ENCODE measurements at places on chromosomes 12 and 14. TPM values are rescaled to one million over a fixed set of nuclear protein-coding genes. Genes with fewer than 3 reads are reported as not detected.

DNA sequence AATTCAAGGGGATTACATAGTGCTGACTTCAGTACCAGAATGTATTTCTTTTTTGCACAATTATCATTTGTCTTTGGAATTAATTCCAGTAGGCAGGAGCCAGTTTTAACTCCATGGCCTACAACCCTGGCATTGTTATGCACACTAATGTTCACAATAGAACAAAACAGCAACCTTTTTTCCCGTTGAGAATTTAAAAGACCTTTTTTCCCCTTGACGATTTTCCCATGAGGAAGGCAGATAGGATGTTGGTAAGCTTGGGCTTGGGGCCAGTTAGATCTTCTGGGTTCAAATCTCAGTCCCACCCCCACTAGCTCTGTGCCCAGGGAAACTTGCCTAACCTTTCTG lies 13.7 kb downstream of the AKAP6 start:
- H3K4me1 ChIP-seq = no peaks in the 10 kb centered on the region
- H3K27ac ChIP-seq = no peak overlapping the region
- peaks cover 2% of the 10 kb centered on the region for H3K36me3 ChIP-seq
- H3K4me3 ChIP-seq = no peak overlapping the region
- H3K27me3 ChIP-seq = peaks cover 6% of the 10 kb centered on the region
- no peak for DNase-seq

Gene PAX9
- not detected for polyA plus RNA-seq

Gene TMEM233
- not detected for polyA plus RNA-seq

- peaks cover 1% of the 10 kb centered on the region for H3K4me1 ChIP-seq
- no peak for DNase-seq
- H3K4me3 ChIP-seq = no peak overlapping the region
- peaks cover 3% of the 10 kb centered on the region for H3K27me3 ChIP-seq
- H3K36me3 ChIP-seq = no peaks in the 10 kb centered on the region
These were observed 126.4 kb downstream of the DUSP6 start for GRCh38 chr12:89225808-89226411.

DNA sequence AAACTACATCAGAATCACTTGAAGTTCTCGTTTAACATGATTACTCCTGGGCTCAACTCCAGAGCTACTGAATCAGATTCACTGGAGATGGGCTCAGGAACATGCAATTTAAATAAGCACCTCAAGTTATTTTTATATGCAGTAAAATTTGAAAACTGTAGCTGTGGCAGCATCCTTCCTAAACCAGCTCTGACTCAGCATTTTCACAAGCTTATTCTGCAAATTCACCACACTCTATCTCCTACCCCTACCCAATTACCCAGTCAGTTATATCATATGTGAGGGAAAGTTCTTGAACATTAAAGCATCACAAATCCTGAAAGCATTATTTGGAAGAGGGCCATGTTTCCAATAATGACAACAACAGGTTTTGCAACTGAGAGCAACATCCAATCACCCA lies 24.2 kb upstream of the LRRC9 start:
- DNase-seq = no peak
- H3K4me1 ChIP-seq = no peaks in the 10 kb centered on the region
- no peaks in the 10 kb centered on the region for H3K36me3 ChIP-seq
- H3K4me3 ChIP-seq = no peak overlapping the region
- peaks cover 17% of the 10 kb centered on the region for H3K27me3 ChIP-seq

DNA sequence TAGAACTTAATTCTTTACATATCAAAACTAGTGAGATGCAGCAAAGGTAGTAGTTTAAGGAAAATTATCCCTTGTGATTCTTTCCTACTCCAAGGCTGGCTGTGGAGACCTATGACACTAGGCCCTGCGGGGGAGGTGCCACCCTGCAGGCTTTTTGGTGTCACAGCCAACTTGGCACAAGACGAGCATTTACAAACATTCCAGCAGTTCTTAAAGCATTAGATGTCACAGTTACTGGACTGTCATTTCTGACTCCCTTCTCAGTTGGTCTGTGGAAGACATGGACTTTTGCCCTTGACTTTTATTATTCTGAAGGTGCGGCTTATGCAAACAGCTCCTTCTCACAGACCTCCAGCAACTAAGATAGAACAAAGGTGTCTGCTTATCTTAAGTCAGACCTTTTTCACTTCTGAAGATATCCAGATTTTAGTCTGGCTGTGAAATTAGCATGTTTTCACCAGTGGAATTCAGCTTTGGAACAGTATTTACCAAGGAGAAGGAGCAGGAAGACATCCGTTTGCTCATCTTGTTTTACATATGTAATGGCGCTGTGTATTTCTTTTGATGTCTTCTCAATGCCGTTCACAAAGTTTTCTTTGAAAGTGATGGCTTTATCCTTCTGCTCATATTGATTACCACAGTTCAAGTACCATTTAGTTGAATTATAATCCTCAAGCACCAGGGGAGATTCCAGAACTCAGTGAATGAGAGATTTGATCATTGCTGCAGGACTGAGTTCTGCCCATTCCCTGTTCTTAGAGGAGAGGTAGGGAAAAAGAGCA lies 17.9 kb downstream of the SRGAP1 start:
- no peaks in the 10 kb centered on the region for H3K4me1 ChIP-seq
- no peaks in the 10 kb centered on the region for H3K36me3 ChIP-seq
- H3K27me3 ChIP-seq = peaks cover 5% of the 10 kb centered on the region
- no peak for DNase-seq
- H3K4me3 ChIP-seq = no peak overlapping the region

- DNase-seq = no peak
- peaks cover 61% of the 10 kb centered on the region for H3K4me1 ChIP-seq
- no peaks in the 10 kb centered on the region for H3K36me3 ChIP-seq
- H3K27ac ChIP-seq = peak overlapping the region; percentile 94
- H3K4me3 ChIP-seq = peak overlapping the region; percentile 92
- H3K27me3 ChIP-seq = no peaks in the 10 kb centered on the region
These were observed 1.1 kb downstream of the HDAC7 start for GRCh38 chr12:47818467-47819137.

DNA sequence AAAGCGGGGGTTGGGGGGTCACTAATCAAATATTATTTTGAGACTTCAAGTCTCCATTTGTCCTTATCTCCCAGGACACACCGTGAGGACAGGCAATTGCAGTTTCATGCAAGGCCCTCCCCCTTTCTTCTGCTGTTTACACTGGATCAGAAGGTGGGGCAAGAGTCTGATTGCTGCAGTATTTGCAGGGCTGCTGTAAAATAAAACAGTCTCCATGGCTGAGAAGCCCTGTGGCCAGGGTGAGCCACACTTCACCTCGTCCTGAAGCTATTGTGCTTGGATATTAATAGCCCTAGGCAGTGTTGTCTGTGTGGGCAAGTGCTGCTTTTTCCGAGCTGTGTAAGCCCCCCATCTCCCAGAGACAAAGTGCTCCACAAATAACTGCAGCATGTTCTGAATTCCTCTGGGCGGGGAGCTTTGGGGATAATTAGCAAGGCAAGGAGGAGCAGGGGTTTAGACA lies 187.4 kb upstream of the NTF3 start:
- H3K4me1 ChIP-seq = no peaks in the 10 kb centered on the region
- no peak overlapping the region for H3K4me3 ChIP-seq
- no peak for DNase-seq

Gene STRAP
- 131 TPM for polyA plus RNA-seq

Gene TOMM20L
- not detected for polyA plus RNA-seq

- peaks cover 35% of the 10 kb centered on the region for H3K27me3 ChIP-seq
- H3K4me1 ChIP-seq = peaks cover 23% of the 10 kb centered on the region
- no peaks in the 10 kb centered on the region for H3K36me3 ChIP-seq
- peak overlapping the region; percentile 97 for H3K4me3 ChIP-seq
- H3K27ac ChIP-seq = peak overlapping the region; percentile 34
- peak; percentile 24 for DNase-seq
These were observed 1.1 kb downstream of the PHLDA1 start for GRCh38 chr12:76030341-76031080.

Gene PZP
- polyA plus RNA-seq = not detected

- no peaks in the 10 kb centered on the region for H3K36me3 ChIP-seq
- no peaks in the 10 kb centered on the region for H3K27me3 ChIP-seq
- H3K4me3 ChIP-seq = no peak overlapping the region
- no peak for DNase-seq
- H3K27ac ChIP-seq = no peak overlapping the region
These were observed 25.0 kb downstream of the KIF21A start for GRCh38 chr12:39417916-39418315.

GRCh38 chr14:51431741-51432140 lies 191.7 kb downstream of the TMX1 start:
- no peaks in the 10 kb centered on the region for H3K4me1 ChIP-seq
- peaks cover 40% of the 10 kb centered on the region for H3K27me3 ChIP-seq
- no peak overlapping the region for H3K4me3 ChIP-seq
- no peaks in the 10 kb centered on the region for H3K36me3 ChIP-seq
- DNase-seq = no peak

GRCh38 chr14:95979339-95980042 lies 59.7 kb upstream of the C14orf132 start:
- H3K27ac ChIP-seq = no peak overlapping the region
- H3K4me3 ChIP-seq = no peak overlapping the region
- H3K36me3 ChIP-seq = no peaks in the 10 kb centered on the region
- no peaks in the 10 kb centered on the region for H3K4me1 ChIP-seq
- no peak for DNase-seq

GRCh38 chr14:51394384-51394783 lies 154.3 kb downstream of the TMX1 start:
- H3K36me3 ChIP-seq = no peaks in the 10 kb centered on the region
- H3K27ac ChIP-seq = no peak overlapping the region
- H3K4me3 ChIP-seq = no peak overlapping the region
- peaks cover 10% of the 10 kb centered on the region for H3K27me3 ChIP-seq
- DNase-seq = no peak

- H3K27ac ChIP-seq = no peak overlapping the region
- DNase-seq = no peak
These were observed 9.7 kb downstream of the TDG start for GRCh38 chr12:103975368-103975767.
